ENCODE measurements at places on chromosomes 4 and X. TPM values are rescaled to one million over a fixed set of nuclear protein-coding genes. Genes with fewer than 3 reads are reported as not detected.

- no peaks in the 10 kb centered on the region for H3K36me3 ChIP-seq
- no peak for DNase-seq
- H3K27me3 ChIP-seq, result no peaks in the 10 kb centered on the region
- H3K4me3 ChIP-seq, result no peak overlapping the region
- no peaks in the 10 kb centered on the region for H3K4me1 ChIP-seq
Measured at GRCh38 chr4:165403637-165404036, 24.8 kb downstream of the CPE start.

The PRRG3 gene
- total RNA-seq, result 1.4 TPM

The POU3F4 gene
- total RNA-seq, result not detected

The FNIP2 gene
- 98.4 TPM for total RNA-seq

DNA sequence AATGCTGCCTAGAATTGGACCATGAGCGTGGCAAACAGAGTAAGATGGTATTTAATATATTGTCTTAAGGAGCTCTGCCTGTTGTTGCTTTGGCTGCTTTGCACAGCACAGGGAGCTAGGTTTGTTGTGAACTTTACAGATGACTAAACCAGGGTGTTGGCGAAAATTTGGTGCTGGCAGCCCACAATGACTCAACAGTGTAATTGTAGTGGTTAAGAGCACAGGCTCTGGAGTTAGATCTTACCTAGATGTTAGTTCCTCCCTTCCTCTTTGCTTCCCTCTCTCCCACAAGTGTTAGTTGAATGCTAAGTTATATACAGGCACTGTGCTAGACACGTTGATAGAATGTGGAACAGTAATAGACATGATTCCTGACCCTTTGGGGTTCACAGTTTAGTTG is 128.9 kb upstream of the TRPC5 start:
- DNase-seq, result no peak
- no peaks in the 10 kb centered on the region for H3K36me3 ChIP-seq
- no peak overlapping the region for H3K27ac ChIP-seq
- no peak overlapping the region for H3K4me3 ChIP-seq

GRCh38 chr4:76813070-76813469 is 84.9 kb downstream of the SOWAHB start:
- no peaks in the 10 kb centered on the region for H3K4me1 ChIP-seq
- H3K36me3 ChIP-seq, result no peaks in the 10 kb centered on the region
- no peak overlapping the region for H3K4me3 ChIP-seq
- H3K27ac ChIP-seq, result no peak overlapping the region
- DNase-seq, result no peak

The GPC4 gene
- total RNA-seq, result 55.5 TPM

GRCh38 chr4:6855692-6856297 is 53.8 kb upstream of the TBC1D14 start:
- no peak for DNase-seq
- no peak overlapping the region for H3K4me3 ChIP-seq
- peaks cover 32% of the 10 kb centered on the region for H3K36me3 ChIP-seq
- peaks cover 4% of the 10 kb centered on the region for H3K4me1 ChIP-seq
- no peaks in the 10 kb centered on the region for H3K27me3 ChIP-seq

DNA sequence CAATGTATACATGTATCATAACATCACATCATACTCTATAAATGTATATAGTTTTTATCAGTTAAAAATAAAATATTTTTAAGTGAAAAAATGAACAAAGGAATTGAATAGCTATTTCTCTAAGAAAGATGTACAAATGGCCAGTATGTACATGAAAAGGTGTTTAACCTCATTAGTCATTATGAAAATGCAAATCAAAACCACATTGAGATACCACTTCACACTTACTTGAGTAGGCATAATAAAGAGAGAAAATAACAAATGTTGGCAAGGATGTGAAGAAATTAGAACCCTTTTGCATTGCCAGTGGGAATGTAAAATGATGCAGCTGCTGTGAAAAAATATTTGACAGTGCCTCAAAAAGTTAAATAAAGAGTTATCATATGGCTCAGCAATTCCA is 95.5 kb downstream of the IRS4 start:
- H3K27ac ChIP-seq, result no peak overlapping the region
- DNase-seq, result no peak
- H3K4me3 ChIP-seq, result no peak overlapping the region
- no peaks in the 10 kb centered on the region for H3K4me1 ChIP-seq
- no peaks in the 10 kb centered on the region for H3K36me3 ChIP-seq
- H3K27me3 ChIP-seq, result no peaks in the 10 kb centered on the region

The ATP2B3 gene
- total RNA-seq, result not detected

DNA sequence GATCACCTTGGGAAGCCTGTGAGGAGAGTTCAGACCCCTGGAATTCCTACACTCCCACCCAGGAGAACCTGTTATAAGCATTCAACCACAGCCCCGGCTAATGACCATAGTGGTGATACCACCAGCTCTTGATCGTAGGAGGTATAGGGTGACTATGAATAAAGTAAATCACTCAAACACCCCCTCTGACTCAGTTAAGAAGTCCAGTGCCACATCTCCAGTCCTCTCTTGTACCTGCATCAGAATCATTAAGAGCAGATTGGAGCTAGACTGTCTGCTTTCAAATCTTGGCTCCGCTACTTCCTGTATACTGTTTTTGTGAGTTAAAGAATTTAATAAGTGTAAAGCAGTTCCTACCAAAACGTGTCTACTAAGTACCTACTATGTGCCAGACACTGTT is 565.1 kb upstream of the DIPK2B start:
- H3K4me3 ChIP-seq, result peak overlapping the region; percentile 57
- H3K36me3 ChIP-seq, result no peaks in the 10 kb centered on the region
- peaks cover 23% of the 10 kb centered on the region for H3K4me1 ChIP-seq
- no peaks in the 10 kb centered on the region for H3K27me3 ChIP-seq
- no peak overlapping the region for H3K27ac ChIP-seq

DNA sequence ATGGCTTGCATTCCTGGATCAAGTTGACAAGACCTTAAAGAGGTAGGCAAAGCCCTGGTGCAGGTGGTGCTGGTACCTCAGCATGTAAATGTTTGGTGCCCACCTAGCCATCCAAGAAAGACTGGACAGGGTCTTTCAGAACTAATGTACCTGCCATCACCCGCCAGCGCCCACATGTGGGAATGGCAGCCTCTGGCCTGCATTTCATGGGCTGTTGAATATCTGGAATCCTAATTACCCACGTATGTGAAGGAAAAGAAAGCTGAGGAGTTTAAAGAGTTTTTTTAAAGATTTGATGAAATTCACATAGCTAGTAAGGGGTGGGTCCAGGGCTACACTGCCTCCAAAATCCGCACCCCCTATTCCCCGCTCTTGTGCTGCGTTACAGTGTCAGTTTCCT is 8.6 kb upstream of the CCDC149 start:
- H3K27me3 ChIP-seq, result no peaks in the 10 kb centered on the region
- no peak overlapping the region for H3K27ac ChIP-seq
- H3K4me3 ChIP-seq, result no peak overlapping the region
- no peaks in the 10 kb centered on the region for H3K4me1 ChIP-seq
- H3K36me3 ChIP-seq, result no peaks in the 10 kb centered on the region
- DNase-seq, result no peak

GRCh38 chr4:184282895-184283654 is 65.4 kb upstream of the ENPP6 start:
- no peak for DNase-seq
- peak overlapping the region; percentile 47 for H3K27ac ChIP-seq
- no peak overlapping the region for H3K4me3 ChIP-seq
- no peaks in the 10 kb centered on the region for H3K27me3 ChIP-seq
- peaks cover 23% of the 10 kb centered on the region for H3K4me1 ChIP-seq

DNA sequence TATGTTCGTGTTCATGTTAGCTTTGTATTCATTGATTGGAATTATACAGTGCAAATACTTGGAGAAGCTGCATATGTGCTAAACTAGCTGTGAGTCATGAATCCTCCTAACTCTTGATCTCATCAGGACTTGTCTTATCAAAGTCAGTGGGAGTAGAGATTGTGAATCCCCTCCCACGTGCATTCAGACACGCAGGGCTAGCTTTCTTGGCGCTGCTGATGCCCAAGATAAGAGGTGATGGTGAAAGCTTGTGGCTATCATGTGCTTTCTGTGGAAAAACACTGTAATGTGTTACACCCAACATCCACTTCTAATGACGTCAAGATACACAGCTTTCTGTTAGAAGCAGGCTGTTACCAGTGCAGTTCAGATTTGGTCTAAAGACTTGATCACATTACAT is 348.7 kb upstream of the HAND2 start:
- H3K27ac ChIP-seq, result no peak overlapping the region
- H3K4me3 ChIP-seq, result no peak overlapping the region
- H3K36me3 ChIP-seq, result no peaks in the 10 kb centered on the region

- H3K27ac ChIP-seq, result no peak overlapping the region
- DNase-seq, result no peak
- no peak overlapping the region for H3K4me3 ChIP-seq
- H3K36me3 ChIP-seq, result no peaks in the 10 kb centered on the region
- peaks cover 3% of the 10 kb centered on the region for H3K4me1 ChIP-seq
Measured at GRCh38 chrX:69290292-69290691, 125.0 kb upstream of the PJA1 start.

- no peak for DNase-seq
- no peak overlapping the region for H3K27ac ChIP-seq
- no peak overlapping the region for H3K4me3 ChIP-seq
- H3K4me1 ChIP-seq, result no peaks in the 10 kb centered on the region
Measured at GRCh38 chr4:52560844-52561280, 98.2 kb downstream of the USP46 start.

DNA sequence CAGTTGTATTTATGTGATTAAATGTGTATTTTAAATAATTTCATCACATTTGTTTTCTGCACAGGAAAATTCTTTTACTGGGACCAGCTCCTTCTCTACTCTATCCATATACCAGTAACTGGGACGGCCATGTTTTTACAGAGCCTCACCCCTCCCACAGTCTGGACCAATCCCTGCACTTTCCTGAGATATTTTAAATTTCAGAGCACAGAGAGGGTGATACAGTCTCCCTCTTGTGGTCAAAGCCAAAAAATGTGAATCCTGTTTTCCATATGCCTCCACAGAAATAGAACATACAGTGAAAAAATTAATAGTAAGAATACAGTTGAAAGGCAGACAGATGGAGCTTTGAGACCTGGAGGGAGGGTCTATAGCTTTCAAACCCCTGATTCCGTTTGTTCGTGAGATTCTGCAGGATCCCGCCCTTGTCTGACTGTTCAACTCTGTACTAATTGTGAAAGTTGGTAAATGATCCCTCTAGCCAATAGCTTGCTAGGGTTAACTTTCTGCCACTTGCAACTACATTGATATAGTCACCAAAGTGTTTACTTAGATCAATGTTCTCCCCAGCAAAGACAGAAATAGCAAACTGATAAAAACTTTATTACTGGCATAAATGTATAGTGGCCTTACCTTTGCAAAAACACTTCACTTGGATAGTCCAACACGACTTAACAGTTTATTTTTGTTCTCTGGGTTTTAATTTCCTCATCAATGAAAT is 172.2 kb downstream of the PPARGC1A start:
- DNase-seq, result no peak
- no peak overlapping the region for H3K4me3 ChIP-seq
- H3K27ac ChIP-seq, result no peak overlapping the region
- H3K36me3 ChIP-seq, result no peaks in the 10 kb centered on the region
- H3K4me1 ChIP-seq, result no peaks in the 10 kb centered on the region

- no peaks in the 10 kb centered on the region for H3K36me3 ChIP-seq
- H3K4me1 ChIP-seq, result no peaks in the 10 kb centered on the region
- no peaks in the 10 kb centered on the region for H3K27me3 ChIP-seq
- H3K27ac ChIP-seq, result no peak overlapping the region
Measured at GRCh38 chr4:132540797-132541196, 608.3 kb upstream of the PCDH10 start.

- H3K36me3 ChIP-seq, result no peaks in the 10 kb centered on the region
- no peaks in the 10 kb centered on the region for H3K27me3 ChIP-seq
- H3K27ac ChIP-seq, result no peak overlapping the region
- DNase-seq, result no peak
- no peaks in the 10 kb centered on the region for H3K4me1 ChIP-seq
Measured at GRCh38 chr4:30543057-30543456, 177.1 kb upstream of the PCDH7 start.

The RNF150 gene
- 2.4 TPM for total RNA-seq

- no peak overlapping the region for H3K27ac ChIP-seq
- H3K36me3 ChIP-seq, result no peaks in the 10 kb centered on the region
- H3K4me3 ChIP-seq, result peak overlapping the region; percentile 53
- DNase-seq, result peak; percentile 66
Measured at GRCh38 chr4:112515198-112516065, 548 bp downstream of the NEUROG2 start.

DNA sequence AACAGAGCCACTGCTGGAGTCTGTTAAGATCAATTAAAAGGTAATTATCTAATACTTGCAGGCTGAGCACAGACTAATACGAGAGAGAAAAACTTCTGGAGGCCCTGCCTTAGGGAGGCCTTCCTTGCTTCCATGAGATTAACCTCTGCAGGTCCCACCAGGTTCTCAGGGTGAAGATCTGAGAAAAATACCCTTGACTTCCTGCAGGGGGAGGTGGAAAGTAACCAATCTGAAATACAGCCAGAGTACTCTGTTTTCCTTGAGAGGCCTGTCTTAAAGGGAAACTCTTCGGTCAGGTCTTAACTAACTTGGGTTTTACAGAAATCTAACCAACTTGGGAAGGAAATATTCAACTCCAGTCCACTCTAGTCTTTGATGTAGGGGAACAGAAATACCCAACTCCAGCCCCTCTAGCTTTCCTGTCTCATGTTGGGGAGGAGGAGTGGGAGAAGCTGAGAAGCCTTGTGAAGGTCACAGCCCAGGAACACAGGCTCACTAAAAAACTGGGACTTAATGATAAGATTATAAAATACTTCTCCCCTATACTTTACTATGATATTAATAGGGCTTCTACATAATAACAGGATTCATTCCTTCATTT is 77.1 kb downstream of the TBCK start:
- peaks cover 29% of the 10 kb centered on the region for H3K36me3 ChIP-seq
- H3K27me3 ChIP-seq, result no peaks in the 10 kb centered on the region
- H3K4me1 ChIP-seq, result no peaks in the 10 kb centered on the region
- H3K27ac ChIP-seq, result no peak overlapping the region
- DNase-seq, result no peak
- H3K4me3 ChIP-seq, result no peak overlapping the region

The KIAA1210 gene
- not detected for total RNA-seq

GRCh38 chr4:156970501-156971164 is 966 bp downstream of the PDGFC start:
- H3K27ac ChIP-seq, result peak overlapping the region; percentile 84
- H3K36me3 ChIP-seq, result no peaks in the 10 kb centered on the region
- peak overlapping the region; percentile 70 for H3K4me3 ChIP-seq
- peak; percentile 85 for DNase-seq

- no peak overlapping the region for H3K4me3 ChIP-seq
- H3K27me3 ChIP-seq, result no peaks in the 10 kb centered on the region
- no peaks in the 10 kb centered on the region for H3K36me3 ChIP-seq
- H3K4me1 ChIP-seq, result no peaks in the 10 kb centered on the region
- no peak for DNase-seq
Measured at GRCh38 chr4:109389369-109390114, 44.1 kb upstream of the SEC24B start.

DNA sequence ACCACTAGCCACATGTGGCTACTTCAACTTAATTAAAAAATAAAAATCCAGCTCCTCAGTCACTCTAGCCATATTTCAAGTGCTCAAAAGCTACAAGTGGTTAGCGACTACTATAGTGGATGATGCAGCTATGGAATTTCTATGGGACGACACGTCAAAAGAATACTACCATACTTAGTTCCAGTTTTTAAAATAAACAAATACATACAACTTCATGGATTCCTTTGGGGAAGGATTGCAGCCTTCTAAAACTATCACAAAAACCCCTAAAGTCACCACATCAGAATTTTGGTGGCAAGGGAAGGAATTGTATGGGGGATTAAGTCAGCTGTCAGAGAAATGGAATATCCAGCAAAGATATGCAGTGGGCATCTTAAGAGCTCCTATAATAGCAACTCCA is 6.5 kb downstream of the ZNF280C start:
- H3K4me3 ChIP-seq, result no peak overlapping the region
- no peak overlapping the region for H3K27ac ChIP-seq
- no peaks in the 10 kb centered on the region for H3K27me3 ChIP-seq
- H3K36me3 ChIP-seq, result no peaks in the 10 kb centered on the region
- H3K4me1 ChIP-seq, result no peaks in the 10 kb centered on the region

Measured in upper lobe of right lung (tissue), 1 donor.